Stimulated activated CD4-positive, alpha-beta T cell treated with anti-CD3 and anti-CD28 coated beads, TNF-alpha, amount 100 ng/mL, for 48 hours (primary cell): ENCODE measurements at places on chromosomes 4 and X.

DNA sequence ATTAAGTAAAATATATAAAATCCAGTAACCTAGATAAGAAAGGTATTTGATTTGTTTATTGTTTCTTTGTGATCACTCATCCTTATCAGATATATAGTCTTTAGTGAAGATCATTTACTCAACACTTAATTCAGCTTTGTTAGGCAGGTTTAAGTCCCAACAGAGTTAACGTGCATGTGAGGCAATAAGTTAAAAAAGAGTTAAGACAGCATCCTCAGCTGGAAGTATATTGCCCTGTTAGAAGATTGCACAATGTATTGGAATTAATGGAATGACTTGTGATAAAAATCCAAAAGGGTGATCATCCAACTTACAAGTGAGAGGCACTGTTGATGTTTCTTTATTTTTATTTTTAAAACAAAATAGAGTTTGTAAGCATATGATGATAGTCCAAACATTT is 1162.1 kb downstream of the RAPGEF2 start:
- no peak for DNase-seq

DNA sequence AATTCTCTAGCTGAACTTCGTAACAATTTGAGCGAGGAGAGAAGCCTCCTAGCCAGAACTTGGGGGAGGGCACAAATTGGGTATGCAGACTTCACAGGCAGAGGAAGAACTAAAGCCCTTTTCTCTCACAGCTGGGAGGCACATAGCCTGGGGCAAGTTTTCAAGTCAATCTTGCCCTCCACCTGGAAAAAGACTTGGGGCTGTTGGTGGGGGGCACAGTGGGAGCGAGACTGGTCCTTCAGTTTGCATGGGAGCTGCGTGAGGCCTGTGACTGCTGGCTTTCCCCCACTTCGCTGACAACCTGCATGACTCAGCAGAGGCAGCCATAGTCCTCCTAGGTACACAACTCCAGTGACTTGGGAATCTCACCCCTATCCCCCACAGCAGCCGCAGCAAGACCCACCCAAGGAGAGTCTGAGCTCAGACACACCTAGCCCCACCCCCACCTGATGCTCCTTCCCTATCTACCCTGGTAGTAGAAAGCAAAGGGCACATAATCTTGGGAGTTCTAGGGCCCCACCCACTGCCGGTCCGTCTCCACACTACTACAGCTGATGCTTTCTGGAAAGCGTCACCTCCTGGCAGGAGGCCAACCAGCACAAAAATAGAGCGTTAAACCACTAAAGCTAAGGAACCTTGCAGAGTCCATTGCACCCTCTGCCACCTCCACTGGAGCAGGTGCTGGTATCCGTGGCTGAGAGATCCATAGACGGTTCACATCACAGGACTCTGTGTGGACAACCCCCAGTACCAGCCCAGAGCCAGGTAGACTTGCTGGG is 160.8 kb downstream of the CBLL2 start:
- DNase-seq = no peak

- DNase-seq = no peak
Measured at GRCh38 chrX:54891573-54891972, 29.1 kb upstream of the TRO start.

GRCh38 chrX:69177511-69178162 is 12.4 kb upstream of the PJA1 start:
- no peak for DNase-seq

- no peak for DNase-seq
Measured at GRCh38 chr4:66169341-66169740, 499.1 kb upstream of the EPHA5 start.

DNA sequence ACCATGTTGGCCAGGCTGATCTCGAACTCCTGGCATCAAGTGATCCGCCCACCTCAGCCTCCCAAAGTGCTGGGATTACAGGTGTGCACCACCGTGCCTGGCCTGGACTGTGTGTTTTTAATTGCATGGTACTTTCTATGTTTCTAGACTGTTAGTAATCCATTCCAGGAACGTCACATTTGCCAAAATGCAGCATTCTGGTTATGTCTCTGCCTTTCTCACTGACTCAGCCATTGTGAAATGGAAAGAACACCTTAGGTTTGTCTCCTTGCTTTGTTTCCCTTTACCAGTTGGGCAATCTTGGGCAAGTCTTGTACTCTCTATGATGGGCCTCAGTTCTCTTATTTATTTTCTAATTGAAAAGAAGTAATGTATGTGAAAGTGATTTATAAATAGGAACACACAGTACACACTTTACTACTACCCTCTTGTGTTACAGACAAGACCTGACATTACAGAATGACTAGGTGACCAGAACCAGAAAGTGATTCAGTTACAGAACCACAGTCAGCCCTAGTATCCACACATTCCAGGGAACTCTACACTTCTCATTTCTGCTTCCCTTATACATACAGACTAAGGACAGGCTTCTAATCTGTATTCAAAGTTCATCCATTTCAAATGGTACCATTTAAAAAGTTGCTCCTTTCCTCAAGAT is 187.1 kb downstream of the MGST2 start:
- no peak for DNase-seq

- no peak for DNase-seq
Measured at GRCh38 chr4:56787380-56787779, 34.1 kb downstream of the SPINK2 start.

- no peak for DNase-seq
Measured at GRCh38 chr4:88962396-88962795, 94.6 kb downstream of the FAM13A start.

- no peak for DNase-seq
Measured at GRCh38 chrX:93932471-93933220, 258.6 kb downstream of the FAM133A start.

GRCh38 chr4:83440899-83441298 is 14.7 kb downstream of the HELQ start:
- no peak for DNase-seq

DNA sequence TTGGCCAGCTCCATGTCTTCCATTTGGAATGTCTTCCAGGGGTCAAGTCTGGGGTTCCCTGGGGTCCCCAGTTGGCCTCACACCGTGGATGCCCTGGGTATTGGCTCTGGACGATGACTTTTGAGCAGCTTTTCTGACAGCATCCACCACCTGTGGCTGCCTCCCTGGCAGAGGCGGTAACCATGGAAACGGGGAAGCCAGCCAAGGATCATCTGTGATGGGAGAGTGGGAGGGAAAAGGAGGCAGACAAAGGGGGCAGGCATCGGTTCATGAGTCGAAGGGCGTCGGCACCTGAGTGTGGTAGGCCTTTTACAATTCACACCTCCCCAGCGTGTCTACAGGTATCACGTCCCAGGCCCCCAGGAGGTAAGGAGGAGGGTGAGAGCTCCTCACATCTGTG is 152.2 kb downstream of the ASMT start:
- DNase-seq = no peak

GRCh38 chrX:31931225-31931624 is 859.4 kb upstream of the FTHL17 start:
- DNase-seq = no peak

GRCh38 chrX:37765507-37765906 is 14.4 kb upstream of the CYBB start:
- no peak for DNase-seq

GRCh38 chr4:98937986-98938720 is 9.2 kb upstream of the EIF4E start:
- no peak for DNase-seq
